Iris pigment epithelial cell (primary cell): ENCODE measurements at places on chromosomes 16 and 17.

GRCh38 chr17:50817838-50818237 is 17.5 kb upstream of the WFIKKN2 start:
- peak; percentile 34 for DNase-seq

GRCh38 chr17:81015136-81015535 is 19.8 kb upstream of the BAIAP2 start:
- DNase-seq: peak; percentile 32

DNA sequence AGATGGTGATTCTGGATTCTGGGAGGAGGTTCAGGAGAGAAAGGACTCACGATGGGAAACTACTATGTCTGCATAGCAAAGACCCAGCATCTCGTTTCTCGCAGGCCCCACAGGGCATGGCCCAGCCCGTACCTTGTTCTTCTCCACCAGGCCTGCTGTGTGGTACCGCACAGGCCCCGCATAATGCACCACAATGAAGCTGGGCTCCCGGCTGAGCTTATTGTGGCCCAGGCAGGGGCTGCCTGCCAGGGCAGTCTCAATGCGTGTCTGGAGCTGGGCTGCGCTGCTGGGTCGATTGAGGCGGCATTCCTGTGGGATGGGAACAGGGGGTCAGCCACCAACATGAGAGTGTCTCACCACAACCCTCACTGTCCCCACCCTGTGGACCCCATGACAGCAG is 20.4 kb downstream of the ZNHIT3 start:
- DNase-seq: no peak

- no peak for DNase-seq
Observed at GRCh38 chr17:57982452-57983170, 5.4 kb downstream of the VEZF1 start.

DNA sequence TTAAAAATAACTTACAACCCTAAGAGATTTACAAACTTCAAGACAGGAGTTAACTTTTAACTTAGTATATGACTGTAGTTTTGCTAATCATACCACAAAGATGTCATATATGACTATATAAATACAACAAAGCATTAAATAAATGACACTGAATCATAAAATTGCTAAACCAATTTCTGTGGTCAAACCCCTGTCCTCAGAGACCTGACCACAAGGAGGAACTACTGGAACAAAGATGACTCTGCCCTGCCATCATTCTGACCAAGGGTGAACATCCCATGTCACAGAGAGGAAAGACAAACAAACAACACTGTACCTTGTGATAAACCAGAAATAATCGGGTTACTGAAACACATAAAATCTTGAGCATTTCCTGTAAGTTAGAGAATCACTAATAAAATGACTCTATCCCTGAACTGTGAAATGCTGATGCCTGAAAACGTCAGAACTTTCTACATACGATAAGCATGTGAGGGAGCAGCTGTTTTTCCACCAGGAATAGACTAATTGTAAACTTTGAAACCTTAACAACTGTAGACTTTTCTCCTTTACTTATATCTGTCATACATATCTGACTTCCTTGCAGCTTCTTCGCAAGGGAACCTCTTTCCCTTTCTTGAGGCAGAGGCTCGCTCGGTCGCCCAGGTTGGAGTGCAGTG is 47.9 kb downstream of the WDR59 start:
- DNase-seq: peak; percentile 93

DNA sequence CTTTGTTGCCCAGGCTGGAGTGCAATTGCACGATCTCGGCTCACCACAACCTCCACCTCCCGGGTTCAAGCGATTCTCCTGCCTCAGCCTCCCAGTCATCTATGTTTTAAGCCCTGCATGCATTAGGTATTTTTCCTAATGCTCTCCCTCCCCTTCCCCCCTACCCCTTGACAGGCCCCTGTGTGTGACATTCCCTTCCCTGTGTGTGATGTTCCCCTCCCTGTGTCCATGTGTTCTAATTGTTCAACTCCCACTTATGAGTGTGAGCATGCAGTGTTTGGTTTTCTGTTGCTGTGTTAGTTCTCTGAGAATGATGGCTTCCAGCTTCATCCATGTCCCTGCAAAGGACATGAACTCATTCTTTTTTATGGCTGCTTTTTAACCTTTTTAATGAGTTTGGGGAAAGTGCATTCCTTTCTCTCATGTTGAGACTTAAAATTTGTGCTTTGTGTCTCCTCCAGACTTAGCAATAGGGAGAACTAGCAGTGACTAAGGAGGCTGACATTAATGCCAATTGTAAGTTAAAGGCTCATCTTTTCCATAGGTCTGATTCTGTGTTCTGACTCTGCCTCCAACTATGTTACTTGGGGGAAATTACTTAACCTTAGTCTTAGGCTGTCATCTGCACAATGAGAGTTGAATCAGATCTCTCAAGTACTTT is 17.7 kb upstream of the PHAF1 start:
- peak; percentile 85 for DNase-seq

DNA sequence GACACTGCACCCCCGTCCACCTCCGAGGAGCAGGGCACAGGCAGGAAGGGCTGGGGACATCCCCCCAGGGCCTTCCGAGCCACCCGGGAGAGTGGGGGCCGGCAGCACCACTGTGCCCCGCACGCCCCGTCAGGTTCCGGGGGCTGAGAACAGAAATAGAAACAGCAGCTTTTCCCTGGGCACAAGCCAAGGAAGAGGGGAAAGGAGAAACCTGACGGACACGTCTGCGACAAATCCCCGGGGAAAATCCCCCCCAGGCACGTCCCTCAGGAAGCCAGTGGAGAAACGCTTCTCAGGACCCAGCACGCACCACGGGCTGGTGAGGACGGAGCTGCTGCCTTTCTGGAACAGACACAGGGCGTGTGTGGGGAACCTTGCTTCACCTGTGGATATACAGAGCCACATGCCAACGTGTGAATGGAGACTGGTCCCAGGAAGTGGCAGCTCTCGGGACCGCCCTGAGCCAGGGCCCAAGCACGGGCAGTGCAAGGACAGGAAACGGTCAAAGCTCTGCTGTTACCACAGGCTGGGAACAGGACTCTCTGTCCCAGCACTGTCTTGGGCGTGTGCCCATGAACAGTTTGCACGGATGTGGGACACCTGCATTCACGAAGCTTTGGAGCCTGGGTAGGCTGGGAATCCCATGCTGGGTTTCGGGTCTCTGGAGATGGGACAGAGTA is 1.2 kb upstream of the TMEM204 start:
- DNase-seq: peak; percentile 35

GRCh38 chr16:82019535-82019934 is 8.3 kb upstream of the SDR42E1 start:
- no peak for DNase-seq

GRCh38 chr16:66846266-66846665 is 2.1 kb downstream of the CA7 start:
- DNase-seq: no peak

DNA sequence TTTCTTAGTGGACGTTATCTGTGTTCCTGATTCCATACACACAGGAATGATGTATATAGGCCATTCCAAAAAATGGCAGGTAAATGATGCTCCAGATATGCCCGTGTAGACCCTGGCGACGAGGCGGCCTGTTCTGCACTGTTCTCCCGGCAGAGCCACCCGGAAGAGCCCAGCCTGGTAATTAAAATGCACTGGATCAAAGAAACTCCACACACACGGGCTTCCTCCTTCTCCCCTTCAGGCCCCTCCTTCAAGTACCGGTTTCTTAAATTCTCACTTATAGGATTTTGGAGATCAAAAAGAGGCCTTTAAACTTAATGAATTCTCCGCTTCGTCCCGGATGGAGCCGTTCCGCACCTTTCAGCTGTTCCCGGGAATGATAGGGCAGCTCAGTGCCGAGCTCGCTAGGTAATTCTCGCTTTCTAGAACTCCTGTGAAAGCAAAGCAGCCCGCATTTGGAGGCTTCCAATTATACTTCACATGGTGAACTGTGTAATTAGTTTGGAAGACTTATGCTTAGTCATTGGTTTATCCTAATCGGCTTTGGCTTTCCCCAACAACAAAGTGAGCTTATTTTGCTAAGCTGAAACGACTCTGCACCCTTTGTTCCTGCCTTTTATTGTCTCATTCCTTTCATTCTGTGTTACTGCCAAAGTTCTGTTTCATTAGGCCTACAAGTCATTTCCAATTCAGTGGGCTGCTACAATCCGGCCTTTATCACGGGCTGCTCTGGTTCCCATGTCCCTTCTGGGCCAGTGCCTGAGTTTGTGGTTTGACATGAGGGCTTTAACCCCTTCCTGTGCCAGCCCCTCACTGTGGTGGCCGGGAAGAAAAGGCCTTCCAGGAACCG is 150.0 kb downstream of the MSI2 start:
- peak; percentile 77 for DNase-seq

DNA sequence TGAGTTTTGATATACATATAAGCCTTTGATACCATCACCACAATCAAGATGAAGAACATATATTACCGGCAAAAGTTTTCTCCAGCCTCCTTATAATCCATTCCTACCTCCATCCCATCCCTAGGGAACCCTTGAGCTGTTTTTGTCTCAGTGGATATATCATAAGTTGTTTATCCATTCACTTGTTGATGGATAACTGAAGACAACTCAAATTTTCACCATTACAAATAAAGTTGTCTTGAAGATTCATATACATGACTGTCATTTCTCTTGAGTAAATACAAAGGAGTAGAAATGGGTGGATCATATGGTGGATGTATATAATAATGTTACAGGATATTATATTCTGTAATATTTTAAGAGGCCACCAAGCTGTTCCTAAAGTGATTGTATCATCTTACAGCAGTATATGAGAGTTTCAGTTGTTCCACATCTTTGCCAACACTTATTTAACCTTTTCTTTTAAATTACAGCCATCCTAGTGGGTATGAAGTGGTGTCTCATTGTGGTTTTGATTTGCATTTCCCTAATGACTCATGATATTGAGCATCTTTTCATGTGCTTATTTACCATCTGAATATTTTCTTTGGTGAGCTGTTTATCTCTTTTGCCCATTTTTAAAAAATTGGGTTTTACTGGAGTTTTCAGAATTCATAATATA is 17.4 kb downstream of the NF1 start:
- peak; percentile 48 for DNase-seq

DNA sequence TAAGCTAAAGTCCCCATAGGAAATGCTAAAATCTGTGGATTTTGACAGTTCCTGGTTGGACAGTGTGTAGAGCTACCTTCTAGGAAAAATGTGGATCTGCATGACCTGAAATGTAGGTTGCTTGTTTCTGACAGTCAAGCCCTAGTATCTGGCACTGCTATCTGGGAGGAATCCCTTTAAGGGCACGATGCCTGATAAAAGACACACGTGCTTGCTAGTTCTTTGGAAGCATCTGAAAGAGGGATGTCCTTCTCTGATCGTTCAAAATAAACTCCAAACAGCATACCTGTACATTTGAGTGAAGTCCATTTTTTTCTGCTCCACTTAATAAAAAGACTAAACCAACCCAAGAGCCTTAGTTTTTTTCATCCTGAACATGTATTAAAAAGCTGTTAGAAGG is 101.3 kb downstream of the CDK5R1 start:
- no peak for DNase-seq

- DNase-seq: no peak
Observed at GRCh38 chr17:50719924-50720794, 756 bp downstream of the LUC7L3 start.

DNA sequence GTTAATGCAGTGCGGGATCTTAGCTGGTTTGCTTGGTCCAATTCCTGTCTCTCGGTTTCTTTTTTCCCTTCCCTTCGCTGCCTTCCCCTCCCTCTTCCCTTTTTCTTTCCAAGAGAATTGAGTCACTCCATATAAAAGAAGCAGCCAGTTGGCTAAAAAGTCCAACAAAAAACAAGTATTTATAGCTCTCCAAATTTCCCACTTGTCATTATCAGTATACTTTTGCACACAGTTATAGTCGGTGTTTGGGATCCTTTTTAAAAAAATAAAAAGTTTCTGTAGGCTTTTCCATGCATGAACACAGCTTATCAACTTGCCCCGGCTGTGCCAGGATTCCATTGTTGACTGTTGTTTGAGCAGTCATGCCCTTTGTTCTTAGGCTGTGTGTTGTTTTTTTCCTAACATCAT is 24.9 kb downstream of the HMOX2 start:
- DNase-seq: no peak

DNA sequence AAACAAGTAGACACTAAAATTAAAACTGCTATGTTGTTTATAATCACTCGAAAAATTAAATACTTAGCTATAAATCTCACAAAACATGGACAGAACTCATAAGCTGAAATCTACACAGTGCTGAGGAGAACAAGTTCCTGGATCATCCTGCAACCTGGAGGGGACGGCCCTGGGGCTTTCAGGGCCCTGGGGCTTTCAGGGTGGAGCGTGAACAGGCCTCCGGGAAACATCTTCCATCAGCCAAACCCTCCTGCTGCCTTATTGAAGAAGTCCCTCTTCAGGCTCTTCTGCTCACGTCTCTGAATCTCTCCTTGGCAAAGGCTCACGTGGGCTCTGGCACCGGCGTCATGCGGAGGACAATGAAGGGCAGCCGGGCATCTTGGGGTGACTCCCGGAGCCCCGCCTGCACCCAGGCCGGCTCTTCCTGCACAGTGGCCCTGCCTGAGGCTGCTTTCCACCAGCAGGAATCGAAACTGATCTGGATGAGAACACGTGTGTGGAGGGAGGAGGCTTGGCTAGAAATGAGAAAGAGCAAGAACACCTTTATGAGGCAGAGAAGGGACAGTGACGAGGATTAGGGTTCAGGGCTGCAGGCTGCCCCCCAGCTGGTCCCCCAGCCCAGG is 127.3 kb downstream of the CDRT15L2 start:
- no peak for DNase-seq

- no peak for DNase-seq
Observed at GRCh38 chr17:8865385-8865784, 2.1 kb downstream of the PIK3R6 start.

- no peak for DNase-seq
Observed at GRCh38 chr16:13231365-13231764, 330.0 kb downstream of the SHISA9 start.

DNA sequence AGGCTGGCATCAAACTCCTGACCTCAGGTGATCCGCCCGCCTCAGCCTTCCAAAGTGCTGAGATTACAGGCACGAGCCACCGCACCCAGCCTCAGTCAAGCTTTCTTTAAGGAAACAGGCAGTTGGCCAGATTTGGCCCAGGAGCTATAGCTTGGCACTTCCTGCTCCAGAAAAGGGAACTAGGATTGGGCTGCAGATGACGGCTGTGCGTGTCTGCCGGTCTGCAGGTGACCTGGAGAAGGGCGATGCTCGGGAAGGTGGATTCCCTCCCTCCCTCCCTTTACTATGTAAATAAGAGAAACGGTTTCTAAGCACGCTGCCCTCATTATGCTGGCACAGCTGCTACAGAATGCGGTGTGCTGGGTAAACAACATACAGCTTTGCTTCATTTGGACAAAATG is 215.9 kb downstream of the RPTOR start:
- DNase-seq: no peak

DNA sequence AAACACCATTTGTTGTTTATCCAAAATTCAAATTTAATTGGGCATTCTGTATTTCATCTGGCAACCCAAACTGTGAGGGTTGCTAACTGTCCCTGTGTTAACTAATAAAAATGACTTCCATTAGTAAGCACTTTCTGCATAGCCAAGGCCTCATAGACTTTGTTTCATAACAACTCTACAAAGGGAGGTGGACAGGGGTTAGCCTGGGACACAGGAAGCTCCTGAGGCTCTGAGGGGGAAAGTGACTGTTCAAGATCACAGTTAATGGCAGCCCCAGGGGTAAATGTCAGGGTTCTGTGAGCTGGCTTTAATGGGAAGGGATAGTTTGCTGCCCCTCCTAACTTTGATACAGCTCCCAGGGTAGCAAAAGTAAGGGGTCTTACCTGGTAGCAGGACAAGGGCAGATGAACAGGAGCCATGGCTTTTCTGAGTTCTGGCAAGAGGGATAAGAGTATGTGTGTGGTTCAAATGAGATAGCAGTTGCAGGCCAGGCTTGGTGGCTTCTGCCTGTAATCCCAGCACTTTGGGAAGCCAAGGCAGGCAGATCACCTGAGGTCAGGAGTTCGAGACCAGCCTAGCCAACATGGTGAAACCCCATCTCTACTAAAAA is 2.2 kb downstream of the HEATR9 start:
- DNase-seq: peak; percentile 56
